ENCODE measurements at places on chromosomes 7 and 10.

DNA sequence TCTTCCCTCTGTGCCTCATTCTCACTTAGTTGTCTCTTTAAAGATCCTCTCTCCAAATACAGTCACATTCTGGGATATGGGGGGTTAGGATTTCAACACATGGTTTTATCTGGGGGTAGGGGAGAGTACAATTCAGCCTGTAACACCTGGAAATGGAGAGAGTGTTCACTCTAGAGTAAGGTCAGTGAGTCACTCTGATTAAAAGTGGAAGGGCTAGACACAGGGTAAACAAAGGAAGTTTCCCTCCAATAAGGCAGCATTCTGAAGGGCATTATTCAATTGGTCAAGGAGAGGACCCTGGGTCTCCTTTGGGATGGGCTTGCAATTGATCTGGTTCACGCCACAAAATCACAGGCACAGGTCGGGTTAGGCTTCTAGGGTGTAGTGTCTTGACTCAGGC lies 232.8 kb upstream of the NPSR1 start:
- DNase-seq = no peak

- no peak for DNase-seq
Observed at GRCh38 chr10:20327954-20328353, 511.7 kb downstream of the PLXDC2 start.

- DNase-seq = no peak
Observed at GRCh38 chr7:30984359-30985107, 20.8 kb downstream of the GHRHR start.

DNA sequence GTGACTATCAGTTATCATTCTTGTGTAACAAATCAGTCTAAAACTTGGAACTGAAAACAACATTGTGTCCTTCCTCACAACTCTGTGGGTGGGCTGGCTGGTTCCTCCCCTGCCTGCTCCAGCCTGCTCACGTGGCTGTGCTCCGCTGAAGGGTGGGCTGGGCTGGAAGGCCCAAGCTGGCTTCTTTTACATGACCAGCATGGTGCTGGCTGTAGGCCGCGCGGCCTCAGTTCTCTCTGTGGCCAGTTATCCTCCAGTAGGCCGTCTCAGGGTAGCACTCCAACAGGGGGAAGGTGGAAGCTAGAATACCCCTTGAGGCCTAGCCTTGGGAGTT lies 11.3 kb downstream of the ADAMTS14 start:
- no peak for DNase-seq

- DNase-seq = no peak
Observed at GRCh38 chr7:102840404-102840803, 72.4 kb upstream of the LRRC17 start.

- no peak for DNase-seq
Observed at GRCh38 chr7:139681463-139681755, 96.4 kb downstream of the HIPK2 start.

DNA sequence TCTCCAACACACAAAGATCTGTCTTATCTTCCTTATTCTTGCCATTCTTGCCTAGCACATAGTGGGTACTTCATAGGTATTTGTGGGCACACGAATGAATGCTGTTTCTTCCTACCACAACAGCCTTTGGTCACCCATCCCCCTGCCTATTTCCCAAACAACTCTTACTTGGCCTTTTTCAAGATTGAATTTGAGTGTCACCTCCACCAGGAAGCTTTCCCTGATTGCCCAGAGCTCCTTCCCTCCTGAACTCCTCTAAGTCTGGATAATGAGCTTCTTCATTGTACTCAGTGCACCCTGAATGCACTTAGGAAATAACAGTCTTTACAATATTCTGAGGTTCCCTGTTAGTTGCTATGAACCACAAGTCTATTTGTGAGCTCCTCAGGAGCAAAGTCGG lies 11.6 kb upstream of the PDZD8 start:
- DNase-seq = no peak

- no peak for DNase-seq
Observed at GRCh38 chr7:85065306-85065705, 121.5 kb downstream of the SEMA3D start.

DNA sequence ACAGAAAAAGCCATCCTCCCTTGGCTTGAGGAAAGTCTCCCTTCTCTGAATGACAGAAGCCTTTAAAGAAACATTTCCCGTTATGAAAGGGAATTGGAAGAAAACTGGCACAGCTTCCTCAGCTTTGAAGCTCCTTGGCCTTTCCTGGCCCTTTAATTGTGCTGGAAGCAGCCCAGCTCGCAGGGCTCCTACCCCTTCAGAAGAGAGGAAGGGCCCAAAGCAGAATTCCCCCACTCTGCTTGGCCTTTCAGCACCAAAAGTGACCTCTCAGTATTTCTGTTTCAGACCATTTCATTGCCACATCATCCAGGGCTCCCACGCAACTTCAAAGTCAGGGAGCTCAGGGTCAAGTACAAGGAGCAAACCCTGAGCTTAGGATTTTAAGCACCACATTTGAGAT lies 4.2 kb downstream of the AFAP1L2 start:
- DNase-seq = no peak

DNA sequence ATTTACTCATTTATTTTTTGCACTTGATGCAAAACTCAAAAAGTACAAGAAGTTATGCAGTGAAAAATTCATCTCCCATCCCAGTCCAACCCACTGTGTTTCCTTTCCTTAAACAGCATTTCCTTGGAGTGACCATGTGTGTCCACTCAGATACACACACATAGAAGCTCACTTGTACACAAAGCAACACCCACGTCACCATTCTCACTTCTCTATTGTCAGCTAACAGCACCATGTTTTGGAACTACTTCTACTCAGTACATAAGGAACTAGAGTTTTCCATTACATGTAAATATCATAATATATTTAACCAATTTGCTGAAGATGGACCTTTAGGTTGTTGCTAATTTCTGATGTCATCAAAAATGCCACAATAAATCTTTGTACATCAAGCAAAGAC lies 167.6 kb downstream of the GRID1 start:
- no peak for DNase-seq

- DNase-seq = peak; percentile 41
Observed at GRCh38 chr7:102426268-102427018, 6.9 kb upstream of the ORAI2 start.

- no peak for DNase-seq
Observed at GRCh38 chr10:31623466-31623865, 304.4 kb downstream of the ZEB1 start.

DNA sequence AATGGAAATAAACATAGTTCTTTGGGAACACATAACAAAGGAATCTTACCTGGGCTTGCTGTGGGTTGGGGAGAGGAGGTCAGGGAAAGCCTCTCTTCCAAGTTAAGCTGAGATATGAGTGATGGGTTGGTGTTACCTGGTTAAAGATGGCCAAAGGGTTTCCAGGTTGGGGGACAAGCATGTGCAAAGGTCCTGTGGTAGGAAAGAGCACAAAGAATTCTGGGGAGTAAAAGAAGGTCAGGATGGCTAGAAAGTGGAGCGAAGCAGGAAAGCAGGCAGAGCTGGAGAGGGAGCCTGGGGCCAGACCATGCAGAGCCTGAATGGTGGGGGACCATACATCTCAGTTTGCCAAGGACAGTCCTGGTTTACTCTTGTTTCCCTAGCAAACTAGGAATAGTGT lies 133.2 kb downstream of the CFAP58 start:
- no peak for DNase-seq

DNA sequence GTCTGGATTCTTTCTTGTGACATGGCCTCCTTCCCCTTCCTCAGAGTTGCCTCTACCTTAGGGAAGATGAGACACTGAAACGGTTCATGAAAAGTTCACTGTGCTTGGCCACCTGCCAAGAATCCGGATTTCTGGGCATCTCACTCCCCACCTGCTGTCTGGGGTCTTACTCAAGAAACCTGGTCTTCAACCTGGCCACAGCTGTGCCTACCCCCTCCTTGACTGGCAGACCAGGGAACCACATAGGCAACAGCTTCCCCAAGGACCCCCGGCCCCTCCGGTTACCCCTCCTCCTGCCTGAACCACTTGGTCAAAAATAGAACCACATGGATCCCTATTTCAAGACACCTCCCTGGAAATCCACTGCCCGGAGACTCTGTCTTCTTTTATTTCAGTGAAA lies 58.7 kb upstream of the NANOS1 start:
- no peak for DNase-seq

DNA sequence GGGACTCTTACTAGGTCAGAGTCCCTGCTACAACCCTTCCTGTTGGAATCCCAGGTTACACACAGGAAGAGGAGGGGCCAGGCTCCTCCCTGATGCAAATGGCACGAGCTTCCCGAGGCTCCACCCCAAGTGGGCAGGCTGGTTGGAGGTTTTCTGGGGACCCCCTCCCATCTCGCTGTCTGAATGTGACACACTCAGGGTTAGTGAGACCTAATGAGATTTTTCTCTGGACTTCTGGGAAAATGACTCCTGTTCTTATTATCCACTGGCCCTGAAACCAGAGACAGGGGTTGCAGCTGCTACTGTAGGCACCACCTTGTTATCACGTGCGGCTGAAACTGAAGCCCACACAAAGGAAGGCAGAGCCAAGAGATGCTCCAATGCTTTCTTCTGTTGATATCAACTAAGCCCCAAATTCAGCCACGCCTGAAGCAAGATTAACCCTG lies 103.3 kb downstream of the FAM107B start:
- DNase-seq = no peak

DNA sequence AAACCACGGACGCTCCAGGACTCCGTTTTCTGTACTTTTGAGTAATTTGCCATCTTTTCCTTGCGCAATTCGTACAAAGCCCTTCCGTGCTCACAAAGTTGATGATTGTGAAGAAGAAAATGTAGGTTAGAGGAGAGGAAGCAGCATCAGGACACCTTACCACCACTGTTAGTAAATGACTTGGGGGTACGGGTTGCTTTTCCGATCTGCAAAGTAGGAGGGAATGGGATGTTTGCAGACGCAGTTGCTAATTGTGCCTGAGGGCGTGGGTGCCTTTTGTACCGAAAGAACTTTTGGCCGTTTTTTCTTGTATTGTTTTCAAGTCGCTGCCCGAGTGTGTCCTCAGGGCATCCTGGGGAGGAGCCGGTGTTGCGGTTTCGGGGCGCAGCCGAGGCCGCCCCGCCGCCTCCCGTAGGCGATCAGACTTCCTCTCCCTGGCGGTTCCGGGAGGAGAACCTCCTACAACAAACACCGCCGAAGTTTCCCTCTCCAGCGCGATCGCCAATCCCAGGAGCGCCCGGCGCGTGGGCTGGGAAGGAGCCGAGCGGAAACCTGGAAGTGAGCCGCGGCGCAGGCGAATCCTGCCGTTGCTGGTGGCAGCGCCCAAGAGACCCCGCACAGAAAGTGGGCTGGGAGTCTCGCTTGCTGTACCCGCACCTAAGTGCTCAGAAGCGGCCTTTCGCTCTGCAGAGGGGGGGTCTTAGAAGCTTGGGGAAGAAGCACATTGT lies 1.0 kb downstream of the PRR15 start:
- DNase-seq = no peak

DNA sequence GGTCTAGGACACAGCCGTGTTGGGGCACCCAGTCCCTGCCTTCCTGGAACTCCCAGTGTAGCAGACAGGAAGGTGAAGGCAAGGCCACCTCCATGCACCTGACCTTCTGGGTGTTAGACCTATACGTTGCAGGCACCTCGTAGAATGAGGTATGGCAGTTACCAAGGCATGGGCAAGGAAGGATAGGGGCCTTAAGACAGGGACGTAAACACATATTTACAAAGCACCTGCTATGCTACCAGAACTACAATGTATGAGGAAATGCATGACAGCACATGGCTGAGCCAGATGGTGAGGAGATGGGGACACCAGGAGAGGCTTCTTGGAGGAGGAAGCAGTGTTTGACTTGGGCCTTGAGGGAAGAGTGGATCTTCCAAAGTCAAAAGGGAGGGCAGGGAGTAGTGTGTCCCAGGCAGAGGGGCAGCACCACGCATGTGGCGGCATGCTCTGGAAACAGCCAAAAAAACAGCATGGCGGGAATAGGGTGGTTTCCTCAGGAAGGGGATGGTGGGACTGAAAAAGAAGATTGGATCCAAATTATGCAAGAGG lies 231.2 kb downstream of the FANK1 start:
- DNase-seq = no peak

DNA sequence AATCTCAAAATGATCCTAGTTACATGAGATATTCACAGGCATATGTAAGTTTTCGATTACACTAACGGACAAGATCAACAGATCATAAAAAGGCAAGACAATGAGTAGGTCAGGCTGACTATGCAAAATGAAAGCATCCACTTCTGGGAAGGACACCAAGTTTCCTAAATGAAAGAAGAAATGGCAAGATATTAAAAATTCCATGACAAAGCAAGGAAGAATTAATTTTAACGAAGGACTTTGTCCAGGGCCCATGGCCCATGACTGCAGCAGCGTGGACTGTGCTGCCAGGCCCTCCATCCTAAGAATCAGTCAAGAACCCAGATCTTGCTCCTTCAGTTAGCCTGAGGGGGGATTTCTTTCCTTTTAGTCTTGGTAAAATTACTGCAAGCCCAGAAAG lies 182.4 kb upstream of the FRMD4A start:
- DNase-seq = no peak

- DNase-seq = no peak
Observed at GRCh38 chr10:29663718-29664117, 28.9 kb upstream of the SVIL start.

GRCh38 chr10:34723750-34724149 lies 91.3 kb downstream of the PARD3 start:
- DNase-seq = no peak

- no peak for DNase-seq
Observed at GRCh38 chr7:131692131-131692960, 135.9 kb upstream of the PODXL start.

DNA sequence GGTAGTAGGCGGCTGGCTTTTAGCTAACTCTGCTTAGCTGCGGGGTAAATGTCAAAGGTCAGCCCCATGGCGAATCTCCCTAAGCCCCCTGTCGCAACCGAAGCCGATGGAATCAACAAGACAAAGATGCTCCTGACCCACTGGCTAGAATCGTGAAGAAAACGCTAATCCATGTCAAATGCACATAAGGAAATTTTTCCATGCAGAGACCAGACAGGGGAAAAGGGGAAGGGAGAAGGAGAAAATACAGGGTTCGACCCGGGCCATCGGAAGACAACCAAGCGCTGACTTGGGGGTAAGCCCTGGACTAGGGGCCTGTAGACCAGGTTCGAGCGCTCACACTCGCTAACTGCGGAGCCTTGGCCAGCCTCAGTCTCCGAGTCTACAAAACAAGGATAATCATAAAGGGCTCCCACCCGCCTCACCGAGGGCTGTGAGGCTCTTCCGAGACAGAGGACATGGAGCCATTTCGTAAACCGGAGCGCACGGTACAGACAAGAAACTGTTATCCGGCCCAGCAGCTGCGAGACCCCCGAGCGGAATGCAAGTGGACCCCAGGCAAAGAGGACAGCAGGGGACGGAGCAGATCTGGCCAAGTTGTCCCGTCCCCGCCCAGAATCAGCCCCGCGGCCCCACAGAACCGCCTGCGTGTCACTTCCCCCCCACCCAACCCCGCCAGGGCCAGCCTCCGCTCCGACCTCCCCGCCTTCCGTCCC lies 507 bp downstream of the SAR1A start:
- DNase-seq = no peak

GRCh38 chr7:65832281-65832680 lies 40.6 kb upstream of the VKORC1L1 start:
- DNase-seq = no peak

GRCh38 chr7:155062411-155062810 lies 7.7 kb upstream of the HTR5A start:
- no peak for DNase-seq

GRCh38 chr10:109259293-109259692 lies 664.0 kb downstream of the XPNPEP1 start:
- no peak for DNase-seq

GRCh38 chr10:26372513-26373354 lies 65.4 kb upstream of the APBB1IP start:
- DNase-seq = no peak
